Hippocampal formation (tissue), 2 donors: ENCODE measurements at places on chromosomes 2 and 18.

GRCh38 chr2:73032702-73033097, 38.8 kb downstream of the SFXN5 start:
- DNase-seq: no peak

GRCh38 chr2:86003967-86004366, 101.7 kb downstream of the POLR1A start:
- no peak for DNase-seq

DNA sequence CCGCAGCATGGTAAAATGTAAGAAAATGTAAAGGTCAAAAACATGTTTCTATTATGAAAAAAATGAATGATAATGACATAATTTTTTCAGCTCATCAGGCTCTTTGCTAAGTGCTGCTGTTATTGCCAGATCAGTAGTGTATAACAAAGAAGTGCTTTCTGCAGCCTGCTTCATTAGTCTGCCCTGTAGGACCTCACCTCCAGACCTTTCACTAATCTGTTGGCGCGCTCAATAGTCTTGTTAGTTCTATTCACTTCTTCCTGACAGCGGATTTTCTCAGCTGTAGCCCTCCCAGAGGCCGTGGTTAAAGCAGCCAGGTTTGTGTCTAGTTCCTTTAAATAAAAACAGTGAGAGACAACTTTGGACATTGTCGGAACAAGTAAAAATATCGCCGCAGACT, 97.7 kb downstream of the CDCA7 start:
- DNase-seq: no peak

- no peak for DNase-seq
These were observed 119.0 kb downstream of the PMAIP1 start for GRCh38 chr18:60018618-60019462.

- DNase-seq: no peak
These were observed 131.1 kb downstream of the ZBTB7C start for GRCh38 chr18:48278081-48278480.

DNA sequence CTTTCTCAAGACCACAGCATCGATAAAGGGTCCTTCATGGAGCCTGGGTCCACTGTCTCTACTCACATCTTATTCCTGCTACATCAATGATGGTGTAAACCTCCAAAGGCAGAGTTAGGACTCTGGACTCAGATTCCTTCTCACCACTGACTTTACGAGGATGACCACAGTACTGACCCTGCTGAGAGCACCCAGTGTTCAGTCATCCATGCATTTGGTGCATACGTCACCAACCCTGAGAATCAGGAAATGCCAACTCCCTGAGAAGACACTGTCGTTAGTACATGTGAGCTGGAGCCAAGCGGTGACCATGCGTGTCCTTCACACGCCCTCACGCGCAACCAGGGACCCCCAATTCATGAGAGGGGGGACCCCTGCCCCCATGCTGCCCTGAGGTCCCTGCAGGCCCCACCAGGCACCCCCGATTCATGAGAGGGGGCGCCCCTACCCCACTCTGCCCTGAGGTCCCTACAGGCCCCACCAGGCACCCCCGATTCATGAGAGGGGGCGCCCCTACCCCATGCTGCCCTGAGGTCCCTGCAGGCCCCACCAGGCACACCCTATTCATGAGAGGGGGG, 178.4 kb upstream of the TPO start:
- no peak for DNase-seq

- DNase-seq: no peak
These were observed 29.4 kb downstream of the COL4A4 start for GRCh38 chr2:227134591-227134990.

DNA sequence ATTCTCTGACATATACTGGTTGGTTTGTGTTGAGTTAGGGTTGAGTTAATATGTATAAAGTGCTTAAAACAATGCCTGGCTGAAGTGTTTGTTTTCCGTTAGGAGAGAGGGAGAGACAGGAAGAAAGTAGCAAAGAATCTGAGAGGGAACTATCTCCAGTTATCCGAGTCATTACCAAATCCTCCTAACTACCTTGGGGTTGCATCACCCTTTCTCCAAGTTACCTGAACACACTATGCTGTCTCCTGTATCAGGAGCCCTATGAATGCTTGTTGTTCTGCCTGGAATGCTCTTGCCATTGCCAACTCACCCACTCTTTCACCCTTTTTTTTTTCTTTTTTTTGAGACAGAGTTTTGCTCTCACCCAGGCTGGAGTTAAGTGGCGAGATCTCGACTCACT, 47.9 kb upstream of the ITGAV start:
- DNase-seq: no peak

DNA sequence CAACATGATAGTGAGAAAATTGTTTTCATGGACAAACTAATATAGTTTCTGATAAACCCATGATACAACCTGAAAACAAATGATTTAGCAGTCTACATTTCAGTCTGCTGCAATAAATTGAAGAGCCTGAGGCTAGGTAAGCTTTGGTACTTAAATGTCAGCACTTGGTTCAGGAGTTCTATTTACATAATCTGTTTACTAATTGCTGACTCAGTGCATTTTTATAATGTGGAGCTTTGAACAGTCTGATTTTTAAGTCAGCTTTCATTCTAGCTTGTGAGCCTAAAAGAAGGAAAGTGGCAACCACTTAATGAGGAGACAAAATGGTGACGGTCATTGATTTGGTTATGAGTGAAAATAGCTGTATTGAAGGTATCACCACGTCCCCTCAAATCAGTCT, 488.6 kb downstream of the CPS1 start:
- DNase-seq: no peak

- peak; percentile 32 for DNase-seq
These were observed 19.7 kb upstream of the AFF3 start for GRCh38 chr2:100161945-100162620.

- DNase-seq: no peak
These were observed 25.6 kb downstream of the RASGRP3 start for GRCh38 chr2:33502025-33502424.

DNA sequence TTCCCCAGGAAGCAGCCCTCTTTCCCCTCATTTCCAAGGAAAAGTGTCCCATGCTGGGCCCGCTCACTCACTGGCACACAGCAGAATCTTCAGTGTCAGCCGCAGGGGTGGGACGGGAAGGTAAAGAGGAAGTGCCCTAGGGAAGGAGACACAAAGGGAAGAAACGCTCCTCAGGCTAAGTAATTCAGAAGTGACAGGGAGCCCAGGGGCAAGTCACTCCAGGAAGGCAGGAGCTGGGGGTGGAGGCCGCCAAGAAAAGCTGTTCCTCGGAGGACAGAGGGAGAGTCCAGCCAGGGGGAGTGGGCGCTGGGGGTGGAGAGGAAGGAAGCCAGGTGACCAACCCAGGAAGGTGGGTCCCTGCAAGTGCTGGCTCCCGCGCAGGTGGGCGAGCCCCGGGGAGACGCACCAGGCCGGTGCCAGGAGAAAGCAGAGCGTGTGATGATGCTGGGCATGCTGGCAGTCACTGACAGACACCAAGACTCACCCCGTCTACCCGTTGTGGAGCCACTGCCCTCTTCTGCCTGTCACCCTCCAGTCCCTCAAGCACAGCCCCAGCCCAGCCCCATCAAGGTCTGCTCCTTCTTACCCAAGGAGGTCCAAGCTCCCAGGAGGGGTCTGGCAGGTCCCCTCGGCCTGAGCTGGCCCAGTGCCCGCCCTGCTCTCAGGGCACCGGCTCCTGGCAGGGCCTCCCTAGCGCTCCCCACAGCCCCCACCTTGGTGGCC, 21.7 kb downstream of the HDAC4 start:
- no peak for DNase-seq

GRCh38 chr2:173914055-173914927, 50.9 kb downstream of the SP3 start:
- DNase-seq: no peak

DNA sequence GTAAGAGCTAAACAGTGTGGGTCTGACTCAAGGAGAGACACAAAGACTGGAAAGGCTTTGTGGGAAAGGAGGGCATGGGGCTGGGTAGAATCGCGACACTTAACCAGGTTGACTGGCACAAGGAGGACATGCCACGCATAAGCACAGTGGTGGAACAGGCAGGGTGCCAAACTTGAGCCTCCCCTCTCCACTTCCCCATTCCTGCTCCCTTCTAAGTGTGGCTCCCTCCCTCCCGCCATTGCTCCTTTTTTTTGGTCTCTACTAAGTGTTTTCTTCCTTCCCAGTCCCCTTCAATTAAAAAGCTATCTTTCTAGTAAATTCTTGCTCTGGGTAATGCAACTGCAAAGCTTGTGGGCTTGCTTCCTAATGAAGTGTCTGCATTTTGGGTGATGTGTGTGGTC, 40.3 kb upstream of the ZFP36L2 start:
- no peak for DNase-seq

DNA sequence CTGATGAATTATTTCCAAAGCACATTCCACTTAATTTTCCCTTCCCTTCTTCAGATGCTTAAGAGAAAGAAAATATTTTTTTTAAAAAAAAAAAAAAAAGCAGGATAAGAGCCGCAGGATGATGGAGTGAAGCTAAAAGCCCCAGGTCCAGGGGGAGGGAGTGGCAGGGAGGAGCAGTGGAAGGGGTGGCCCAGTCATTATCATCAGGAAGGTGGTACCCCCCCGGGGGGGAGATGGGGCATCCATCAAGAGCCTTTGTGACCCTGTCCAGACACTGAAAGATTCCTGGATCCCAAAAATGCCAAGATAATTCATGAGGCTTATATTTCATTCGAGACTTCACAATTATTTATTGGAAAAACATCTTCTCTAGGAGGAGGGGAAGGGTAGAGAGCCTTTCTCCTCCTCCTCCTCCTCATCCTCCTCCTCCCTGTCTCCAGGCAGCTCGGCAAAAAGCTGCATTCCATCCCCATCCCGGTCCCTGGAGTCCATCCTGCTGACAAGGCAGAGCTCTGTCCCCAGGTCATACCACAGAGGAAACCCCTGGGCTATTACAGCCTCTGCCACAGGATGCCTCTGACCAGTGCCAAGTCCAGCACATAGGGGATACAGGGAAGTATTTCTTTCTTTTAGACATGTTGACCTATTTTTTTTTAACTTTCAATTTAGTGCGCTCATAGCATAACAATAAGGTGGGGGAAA, 125.3 kb downstream of the TWIST2 start:
- no peak for DNase-seq

DNA sequence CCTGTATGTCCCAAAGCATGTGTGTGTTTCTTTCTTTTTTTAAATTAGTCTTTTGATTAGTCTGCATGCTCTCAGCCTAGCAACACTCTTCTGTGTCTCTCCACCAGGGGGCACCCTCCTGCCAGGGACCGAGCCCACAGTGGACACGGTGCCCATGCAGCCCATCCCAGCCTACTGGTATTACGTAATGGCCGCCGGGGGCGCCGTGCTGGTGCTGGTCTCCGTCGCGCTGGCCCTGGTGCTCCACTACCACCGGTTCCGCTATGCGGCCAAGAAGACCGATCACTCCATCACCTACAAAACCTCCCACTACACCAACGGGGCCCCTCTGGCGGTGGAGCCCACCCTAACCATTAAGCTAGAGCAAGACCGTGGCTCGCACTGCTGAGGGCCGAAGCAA, 93.8 kb downstream of the NRP2 start:
- DNase-seq: no peak

GRCh38 chr2:240988146-240988545, 10.3 kb upstream of the SNED1 start:
- no peak for DNase-seq

GRCh38 chr2:109331896-109332848, 203.2 kb downstream of the SH3RF3 start:
- peak; percentile 40 for DNase-seq

DNA sequence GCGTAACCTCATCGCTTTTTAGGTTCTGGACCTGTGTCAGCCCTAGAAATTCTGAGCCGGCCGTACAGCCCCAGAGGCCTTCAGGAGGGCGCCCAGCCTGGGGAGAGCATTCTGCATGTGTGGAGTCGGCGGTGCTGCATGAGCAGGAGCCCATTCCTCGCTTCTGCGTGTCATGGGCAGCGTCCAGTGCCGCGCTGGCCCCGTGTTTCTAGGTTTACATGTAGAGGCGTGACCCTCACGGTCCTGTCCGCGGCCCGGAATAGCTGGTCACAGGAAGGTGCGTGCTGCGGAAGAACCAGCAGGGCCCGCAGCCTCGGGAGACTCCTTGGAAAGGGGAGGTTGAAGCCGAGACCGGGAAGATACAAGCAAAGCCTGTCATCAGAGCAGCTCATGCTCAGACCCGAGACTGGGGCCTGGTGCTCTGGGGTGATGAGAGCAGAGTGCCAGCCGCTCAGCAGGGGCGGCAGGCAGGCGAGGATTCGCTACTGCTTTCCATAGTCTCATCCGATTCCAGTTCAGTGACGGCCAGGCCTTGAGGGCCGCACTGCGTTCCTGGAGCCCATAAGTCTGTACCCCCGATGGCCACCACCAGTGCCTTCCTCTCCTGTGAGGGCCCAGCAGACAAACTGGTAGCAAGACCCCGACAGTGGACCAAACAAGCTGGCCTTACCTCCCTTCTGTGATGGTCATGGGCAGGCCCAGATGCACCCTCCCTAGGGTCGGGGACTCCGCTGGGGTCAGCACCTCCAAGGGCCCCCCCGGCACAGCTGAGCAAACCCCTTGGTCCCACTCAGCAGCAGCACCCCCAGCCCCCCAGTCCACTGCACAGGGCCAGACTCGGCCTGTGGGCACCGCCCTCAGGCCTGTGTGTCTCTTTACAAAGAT, 15.6 kb upstream of the NFATC1 start:
- DNase-seq: no peak

GRCh38 chr2:32231959-32232358, 32.7 kb downstream of the NLRC4 start:
- no peak for DNase-seq

- no peak for DNase-seq
These were observed 92.6 kb upstream of the CREB1 start for GRCh38 chr2:207437136-207437523.

GRCh38 chr2:184444623-184445223, 153.6 kb upstream of the ZNF804A start:
- DNase-seq: no peak

- no peak for DNase-seq
These were observed 117.3 kb upstream of the MSTN start for GRCh38 chr2:190179754-190180312.

DNA sequence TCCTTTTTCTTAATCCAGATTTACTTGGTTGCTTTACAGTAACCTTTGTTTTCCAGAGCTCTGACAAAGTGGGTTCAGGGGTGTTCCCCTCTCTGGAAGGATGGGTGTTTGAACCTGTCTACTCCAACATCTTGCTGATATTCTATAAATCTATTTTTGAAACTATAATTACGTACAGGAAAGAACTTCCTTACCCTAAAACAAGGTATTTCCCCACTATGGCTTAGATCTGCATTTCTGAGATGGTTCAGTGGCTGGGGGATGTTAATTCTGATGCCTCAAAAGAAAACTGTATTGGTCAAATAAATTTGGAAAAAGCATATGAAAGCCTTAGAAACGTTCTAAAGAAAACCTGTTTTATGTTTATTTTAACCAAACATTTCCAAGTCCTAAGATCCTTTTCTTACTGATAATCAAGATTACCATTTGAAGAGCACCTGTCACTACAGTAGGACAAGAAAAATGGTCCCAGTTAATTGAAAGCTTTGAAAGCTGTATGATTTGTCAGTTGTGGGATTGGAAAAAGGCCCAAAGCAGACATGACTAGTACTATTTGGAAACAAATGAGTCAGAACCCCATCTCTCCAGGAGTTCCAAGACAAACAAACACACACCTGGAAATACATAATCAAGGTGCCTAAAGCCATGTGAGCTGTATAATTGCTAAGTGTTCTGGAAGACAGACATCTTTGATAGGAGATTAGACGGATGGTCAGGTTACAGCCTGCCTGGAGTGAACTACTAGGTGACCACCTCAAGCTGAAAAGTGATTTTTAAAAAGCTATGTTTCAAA, 57.5 kb downstream of the KDM3A start:
- DNase-seq: no peak
